Fibroblast of the conjunctiva (primary cell): ENCODE measurements at places on chromosomes 2 and 18.

DNA sequence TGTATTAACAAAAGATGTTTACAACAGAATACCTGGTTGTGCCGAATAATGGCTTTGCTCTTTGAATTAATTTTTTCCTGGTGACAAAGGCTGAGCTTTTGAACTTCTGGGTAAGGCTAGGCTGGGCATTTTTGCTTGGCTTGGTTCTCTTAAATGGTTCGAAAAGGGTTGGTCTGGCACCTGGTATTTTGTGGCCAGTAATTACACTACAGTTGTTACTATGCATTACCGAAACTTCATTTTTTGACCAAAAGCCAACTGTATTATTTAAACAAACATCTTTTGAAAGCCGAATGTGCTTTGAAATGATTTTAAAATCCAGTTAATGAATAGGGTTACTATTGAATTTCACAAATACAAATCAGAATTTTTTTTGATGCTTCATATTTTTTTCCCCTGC lies 19.4 kb upstream of the NFE2L2 start:
- DNase-seq: no peak

DNA sequence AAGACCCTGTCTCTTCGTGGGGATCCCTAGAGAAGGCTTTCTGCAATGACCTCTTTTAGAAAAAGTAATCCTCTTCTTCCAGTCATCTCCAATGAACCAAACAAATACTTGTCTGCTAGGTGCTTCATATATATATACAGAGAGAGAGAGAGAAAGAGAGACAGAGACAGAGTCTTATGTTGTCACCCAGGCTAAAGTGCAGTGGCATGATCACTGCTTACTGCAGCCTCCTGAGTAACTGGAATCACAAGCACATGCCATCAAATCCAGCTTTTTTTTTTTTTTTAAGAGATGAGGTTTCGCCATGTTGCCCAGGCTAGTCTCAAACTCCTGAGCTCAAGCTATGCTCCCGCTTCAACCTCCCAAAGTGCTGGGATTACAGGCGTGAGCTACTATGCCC lies 18.6 kb upstream of the PKDCC start:
- no peak for DNase-seq

DNA sequence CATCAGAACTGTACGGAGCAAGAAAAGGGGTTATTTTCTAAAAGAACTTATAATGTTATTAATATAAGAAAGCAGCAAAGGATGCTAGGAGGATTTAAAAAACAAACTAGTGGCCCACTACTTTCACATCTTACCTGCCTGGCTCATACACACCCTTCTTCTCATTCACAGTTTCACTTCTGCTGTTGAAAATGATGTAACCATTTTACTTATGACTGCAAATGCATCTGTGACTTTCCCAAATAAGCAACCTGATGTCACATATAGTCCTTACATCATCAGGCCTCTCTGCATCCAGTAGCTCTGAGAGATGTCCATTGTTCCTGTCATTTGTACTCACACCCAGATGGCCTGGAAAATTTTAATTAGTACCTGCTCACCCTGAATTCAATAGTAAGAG lies 101.8 kb upstream of the MYO3B start:
- DNase-seq: no peak

GRCh38 chr2:240812721-240813120 lies 7.3 kb downstream of the KIF1A start:
- DNase-seq: no peak

DNA sequence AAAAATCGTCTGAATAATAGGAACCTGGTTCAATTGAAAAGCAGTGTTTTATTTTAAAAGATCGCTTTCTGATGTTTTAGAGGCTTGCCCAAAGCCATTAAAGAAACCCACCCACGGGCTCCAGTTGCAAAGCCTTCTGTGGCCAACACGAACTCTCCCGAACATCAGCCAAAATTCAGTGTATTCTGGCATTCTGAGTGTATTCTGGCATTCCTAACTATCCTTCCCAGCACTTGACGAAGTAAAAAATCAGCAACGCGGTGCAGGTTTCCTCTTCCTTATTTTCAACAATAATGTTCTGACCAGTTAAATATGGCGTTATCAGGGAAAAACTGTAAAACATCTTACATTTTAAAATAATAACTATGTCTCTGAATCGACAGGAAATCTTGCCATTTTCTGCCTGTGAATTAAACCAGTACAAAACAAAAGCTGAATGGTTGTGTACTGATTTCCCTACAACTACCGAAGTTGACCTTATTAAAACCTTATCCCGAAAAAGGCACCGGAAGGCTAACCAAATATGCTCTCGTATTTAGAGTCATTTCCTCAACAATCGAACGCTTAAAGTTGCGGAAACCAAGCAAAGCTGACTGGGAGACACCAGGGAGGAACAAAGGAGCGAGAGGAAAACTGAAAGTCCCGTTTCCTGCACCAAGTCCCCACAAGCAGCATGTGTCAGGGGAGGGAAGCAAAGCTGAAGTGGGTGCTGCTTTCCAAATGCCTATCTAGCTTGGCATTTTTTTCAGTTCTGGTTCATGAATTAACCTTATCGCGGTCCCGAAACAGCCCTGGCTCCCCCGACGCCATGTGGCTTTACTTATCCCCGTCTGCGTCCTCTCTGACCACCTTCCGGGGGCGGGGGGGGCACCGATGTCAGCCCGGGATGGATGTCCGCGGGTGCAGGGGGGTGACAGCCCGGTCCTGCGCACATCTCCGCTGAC lies 44.3 kb downstream of the ZNF516 start:
- no peak for DNase-seq

GRCh38 chr2:217060951-217061547 lies 201.2 kb upstream of the TNP1 start:
- DNase-seq: no peak

DNA sequence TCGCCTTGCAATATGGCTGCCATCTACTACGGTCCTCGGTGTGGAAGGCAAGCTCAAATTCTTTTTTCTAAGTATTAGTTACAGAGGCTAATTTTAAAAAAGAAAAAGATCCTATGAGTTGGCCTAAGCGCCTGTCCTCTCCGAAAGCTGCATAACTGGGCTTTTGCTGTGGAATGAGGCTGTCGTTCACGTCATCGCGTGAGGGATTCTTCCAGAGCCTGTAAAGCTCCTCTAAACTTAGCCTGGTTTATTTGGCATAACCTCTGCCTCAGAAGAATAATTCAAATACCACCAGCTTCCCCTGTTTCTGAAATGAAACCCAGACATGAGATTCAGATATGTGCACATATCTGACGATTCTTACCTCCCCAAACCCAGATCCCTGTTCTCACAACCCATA lies 187.4 kb downstream of the DNER start:
- DNase-seq: no peak

DNA sequence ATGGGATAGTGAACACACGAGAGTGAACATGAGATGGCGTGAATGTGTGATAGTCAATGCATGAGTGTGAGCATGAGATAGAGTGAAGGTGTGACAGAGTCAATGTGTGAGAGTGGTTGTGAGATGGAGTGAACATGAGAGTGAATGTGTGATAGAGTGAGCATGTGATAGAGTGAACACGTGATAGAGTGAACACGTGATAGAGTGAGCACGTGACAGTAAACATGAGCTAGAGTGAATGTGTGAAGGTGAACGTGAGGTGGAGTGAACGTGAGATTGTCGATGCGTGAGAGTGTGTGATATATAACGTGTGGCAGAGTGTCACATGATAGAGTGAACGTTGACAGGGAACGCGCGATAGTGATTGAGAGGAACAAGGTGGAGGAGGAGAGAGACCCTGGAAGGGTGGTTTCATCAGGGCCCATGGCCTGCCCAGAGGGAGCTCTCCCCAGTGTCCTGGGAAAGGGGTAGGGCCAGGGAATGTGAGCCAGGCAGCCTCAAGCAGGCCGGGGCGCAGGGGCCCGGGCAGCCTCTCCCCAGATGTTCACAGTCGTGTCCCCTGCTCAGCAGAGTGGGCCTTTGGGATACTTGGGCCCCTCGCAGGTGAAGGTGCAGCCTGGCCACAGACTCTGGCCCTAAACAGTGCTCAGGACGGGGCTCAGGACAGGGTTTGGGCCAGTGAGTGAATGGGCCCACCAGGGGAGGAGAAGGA lies 516.9 kb downstream of the EIPR1 start:
- DNase-seq: no peak

GRCh38 chr2:3186766-3187165 lies 190.9 kb downstream of the EIPR1 start:
- no peak for DNase-seq

DNA sequence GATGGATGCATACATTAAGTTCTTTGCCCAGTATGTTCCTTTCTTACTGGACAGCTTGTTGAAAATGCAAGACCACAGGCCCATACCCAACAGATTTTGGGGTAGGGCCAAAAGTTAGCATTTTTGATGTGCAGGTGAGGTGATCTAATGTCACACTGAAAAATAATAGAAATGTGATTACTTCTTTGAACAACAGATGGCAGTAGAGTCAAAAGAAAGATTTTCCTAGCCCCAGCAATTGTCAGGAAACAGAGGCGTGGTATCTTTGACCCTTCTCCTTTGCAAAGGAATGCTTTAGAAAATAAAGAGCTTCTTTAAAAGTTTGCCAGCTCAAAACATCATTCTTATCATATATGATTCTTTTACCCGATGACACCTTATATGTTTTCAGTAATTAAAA lies 343.6 kb upstream of the SYT4 start:
- peak; percentile 5 for DNase-seq

GRCh38 chr2:20925265-20925889 lies 102.5 kb upstream of the LDAH start:
- no peak for DNase-seq

- no peak for DNase-seq
Observed at GRCh38 chr2:29224693-29225551, 109.7 kb downstream of the CLIP4 start.

DNA sequence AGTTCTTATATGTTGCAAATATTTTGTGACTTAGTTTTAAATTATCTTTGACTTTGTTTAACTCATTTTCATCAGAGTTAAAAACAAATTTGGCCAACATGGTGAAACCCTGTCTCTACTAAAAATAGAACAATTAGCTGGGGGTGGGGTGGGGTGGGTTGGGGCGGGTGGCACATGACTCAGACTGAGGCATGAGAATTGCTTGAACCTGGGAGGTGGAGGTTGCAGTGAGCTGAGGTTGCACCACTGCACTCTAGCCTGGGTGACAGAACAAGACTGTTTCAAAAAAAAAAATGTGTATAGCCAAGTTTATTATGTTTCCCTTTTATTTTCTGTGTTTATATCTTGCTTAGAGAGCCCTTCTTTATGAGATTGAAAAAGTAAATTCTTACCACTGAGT lies 14.2 kb upstream of the LIPG start:
- no peak for DNase-seq

- no peak for DNase-seq
Observed at GRCh38 chr2:225309516-225309915, 90.0 kb upstream of the NYAP2 start.

- DNase-seq: peak; percentile 76
Observed at GRCh38 chr2:101759162-101759561, 61.7 kb downstream of the MAP4K4 start.

GRCh38 chr2:223180463-223180862 lies 128.5 kb downstream of the KCNE4 start:
- peak; percentile 46 for DNase-seq

- DNase-seq: no peak
Observed at GRCh38 chr2:1644427-1644826, 99.9 kb downstream of the PXDN start.

DNA sequence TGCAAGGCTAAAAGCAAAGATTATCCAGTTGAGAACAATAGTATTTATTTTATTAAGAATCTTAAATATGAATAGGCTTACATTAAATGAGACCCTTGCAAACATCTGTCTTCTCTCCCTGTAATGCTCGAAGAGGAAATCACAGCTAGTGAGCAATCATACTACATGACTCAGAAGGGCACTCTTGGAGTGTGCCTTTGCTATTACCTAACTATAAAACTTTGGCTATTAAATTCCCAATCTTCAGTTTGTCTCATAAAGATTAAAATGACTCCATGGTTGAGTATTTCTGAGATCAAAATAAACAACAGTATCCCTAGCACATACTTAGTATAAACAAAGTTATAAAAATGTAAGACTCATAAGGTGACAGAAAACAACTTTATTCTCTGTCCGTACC lies 296.9 kb downstream of the KCNJ3 start:
- no peak for DNase-seq

DNA sequence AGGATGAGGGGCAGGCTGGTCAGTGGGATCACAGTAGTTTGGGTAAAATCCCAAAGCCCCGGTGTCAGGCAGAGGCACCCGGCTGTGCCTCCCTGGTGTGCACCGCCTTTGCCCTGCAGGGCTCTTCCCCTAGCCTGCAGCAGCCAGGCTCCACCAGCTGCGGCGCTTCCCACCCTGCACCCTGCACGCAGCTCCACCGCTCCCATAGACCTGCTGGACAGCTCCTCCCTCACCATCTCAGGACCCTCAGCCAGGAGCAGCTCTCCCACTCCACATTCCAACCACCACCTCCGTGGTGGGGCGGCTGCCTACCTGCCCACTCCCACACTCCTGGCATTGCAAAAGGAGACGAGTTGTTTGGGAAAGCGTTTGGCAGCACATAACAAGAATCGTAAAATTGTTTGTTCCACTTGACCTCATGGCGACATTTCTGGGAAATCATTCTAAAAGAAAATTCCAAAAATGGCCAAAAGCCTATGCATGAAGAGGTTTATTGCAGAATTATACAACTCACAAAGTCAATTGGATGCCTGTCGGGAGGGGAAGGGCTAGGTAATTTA lies 287.4 kb upstream of the HDAC4 start:
- DNase-seq: no peak

- no peak for DNase-seq
Observed at GRCh38 chr2:73890301-73891092, 2.3 kb upstream of the ACTG2 start.

DNA sequence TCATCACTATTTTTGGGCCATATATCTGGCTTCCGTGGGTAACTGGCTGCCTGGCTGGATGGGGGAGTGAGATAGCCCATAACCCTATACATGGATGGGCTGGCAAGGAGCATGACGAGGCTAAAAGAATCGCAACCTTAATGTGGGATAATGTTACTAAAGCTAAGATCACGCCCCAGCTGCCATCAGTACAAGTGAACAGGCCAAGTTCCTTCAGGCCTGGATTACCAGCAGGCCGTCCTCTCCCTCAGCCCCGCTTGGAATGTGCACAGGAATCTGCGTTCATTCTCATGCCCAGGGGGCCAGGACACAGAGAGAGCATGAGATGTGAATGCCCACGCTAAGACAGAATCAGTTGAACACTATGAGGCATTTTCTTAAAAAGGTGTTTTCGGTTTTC lies 34.7 kb downstream of the RMC1 start:
- DNase-seq: no peak

GRCh38 chr2:110818767-110819481 lies 86.6 kb downstream of the ACOXL start:
- DNase-seq: no peak

DNA sequence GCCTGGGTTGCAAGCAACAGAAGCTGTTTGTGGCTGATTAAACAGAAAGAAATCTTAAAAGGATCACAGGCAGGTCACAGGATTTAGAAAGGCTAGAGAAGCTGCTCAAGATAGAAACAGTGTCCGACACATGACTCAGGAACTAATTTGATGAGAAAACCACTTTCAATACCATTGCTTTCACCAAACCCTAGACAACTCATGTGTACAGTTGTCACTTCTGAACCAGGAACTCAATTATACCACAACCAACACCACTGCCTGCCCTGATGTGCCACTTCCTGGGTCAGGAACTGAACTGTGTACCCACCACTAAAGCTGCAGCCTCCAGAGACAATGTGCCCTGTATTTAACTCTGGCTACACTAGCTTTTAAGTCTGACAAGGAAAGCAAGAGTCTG lies 56.0 kb downstream of the TMEM247 start:
- no peak for DNase-seq

- DNase-seq: peak; percentile 49
Observed at GRCh38 chr18:36672437-36673344, 156.1 kb downstream of the TPGS2 start.

- no peak for DNase-seq
Observed at GRCh38 chr2:98850074-98850473, 86.0 kb downstream of the CRACDL start.
